ENCODE measurements at places on chromosomes 6 and 20. TPM values are rescaled to one million over a fixed set of nuclear protein-coding genes. Genes with fewer than 3 reads are reported as not detected.
A peak's percentile ranks its signal among the peaks of the same experiment; 100 is the strongest.

Gene DYNLT2
- total RNA-seq = 1.3 TPM

Gene SRMS
- not detected for total RNA-seq

Gene KHDC1L
- not detected for total RNA-seq

Gene SGK1
- total RNA-seq = 38.2 TPM

Gene NMBR
- total RNA-seq = not detected

Gene PPP2R5D
- 45.1 TPM for total RNA-seq

DNA sequence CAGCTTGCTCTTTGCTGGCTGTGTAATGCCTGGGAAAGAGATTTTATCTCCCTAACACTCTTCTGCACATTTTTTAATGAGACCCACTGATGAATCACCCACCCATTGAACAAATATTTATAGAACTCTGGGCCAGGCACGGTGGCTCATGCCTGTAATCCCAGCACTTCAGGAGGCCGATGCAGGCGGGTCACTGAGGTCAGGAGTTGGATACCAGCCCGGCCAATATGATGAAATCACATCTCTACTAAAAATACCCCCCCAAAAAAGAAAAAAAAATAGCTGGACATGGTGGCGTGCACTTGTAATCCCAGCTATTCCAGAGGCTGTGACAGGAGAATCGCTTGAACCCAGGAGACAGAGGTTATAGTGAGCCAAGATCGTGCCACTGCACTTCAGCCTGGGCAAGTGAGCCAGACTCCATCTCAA, 82.1 kb upstream of the SIRPA start:
- ATAC-seq = peak; percentile 76

GRCh38 chr20:56839786-56840185, 210.7 kb downstream of the TFAP2C start:
- ATAC-seq = no peak

GRCh38 chr6:1611572-1612298, 2.0 kb downstream of the FOXC1 start:
- ATAC-seq = no peak

DNA sequence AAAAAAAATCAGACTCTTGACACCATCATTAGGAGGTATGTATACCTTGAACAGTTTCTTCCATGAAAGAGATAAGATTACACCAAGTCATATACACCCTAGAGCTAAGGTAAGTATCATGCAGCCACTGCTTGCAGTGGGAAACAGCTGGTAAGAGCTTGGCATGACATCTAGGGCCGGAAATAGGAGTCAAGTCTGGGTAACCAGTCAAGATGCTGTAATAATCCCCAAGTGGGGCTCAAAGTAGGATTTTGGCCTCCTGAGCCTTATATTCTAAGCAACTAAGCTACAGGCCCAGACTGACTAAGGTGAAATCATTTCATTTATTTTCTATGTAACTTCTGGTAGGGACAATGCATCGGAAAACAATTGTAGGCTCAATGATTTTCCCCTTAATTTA, 23.9 kb downstream of the TRERF1 start:
- no peak for ATAC-seq

DNA sequence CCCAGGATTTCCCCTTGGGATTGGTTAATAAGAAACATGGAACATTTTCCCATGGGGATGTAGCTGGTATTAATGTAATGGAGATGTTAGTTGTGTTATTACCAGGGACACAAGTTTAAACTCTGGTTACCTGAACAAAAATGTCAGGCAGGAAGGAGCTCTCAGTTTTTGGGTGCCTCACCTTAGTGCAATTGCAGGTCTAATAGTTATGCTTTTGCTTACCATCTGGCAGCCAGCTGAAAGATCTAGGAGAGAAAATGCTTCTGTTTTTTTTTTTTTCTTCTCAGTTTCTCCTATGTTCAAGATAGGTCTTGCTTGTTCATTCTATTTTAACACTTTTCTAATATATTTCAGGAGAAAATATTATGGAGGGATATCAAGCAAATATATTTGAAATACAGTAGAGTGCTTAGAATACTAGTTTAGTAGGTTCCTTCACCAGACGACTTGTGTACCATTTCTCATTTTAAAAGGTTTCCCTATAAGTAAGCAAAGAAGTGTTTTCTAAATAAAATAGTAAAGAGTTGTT, 4.2 kb upstream of the UBE2J1 start:
- no peak for ATAC-seq

- no peak for ATAC-seq
These were observed 98.7 kb upstream of the SGK1 start for GRCh38 chr6:134416418-134417154.

GRCh38 chr6:168099201-168100010, 20.4 kb upstream of the FRMD1 start:
- ATAC-seq = no peak

DNA sequence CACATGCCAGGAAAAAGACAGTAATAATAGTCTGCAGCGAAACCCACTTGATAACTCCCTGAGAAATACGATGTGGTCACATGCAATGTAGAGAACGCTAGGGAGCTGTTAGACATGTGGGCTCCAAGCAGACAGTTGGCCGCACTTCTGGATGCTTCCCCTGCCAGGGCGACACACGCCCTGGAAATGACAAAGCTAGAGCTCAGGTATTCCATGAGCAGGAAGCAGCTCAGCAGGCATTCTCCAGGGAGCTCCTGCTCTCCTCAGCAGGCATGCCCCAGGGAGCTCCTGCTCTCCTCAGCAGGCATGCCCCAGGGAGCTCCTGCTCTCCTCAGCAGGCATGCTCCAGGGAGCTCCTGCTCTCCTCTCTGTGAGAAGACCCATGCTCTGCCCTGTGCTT, 52.4 kb upstream of the NXT1 start:
- ATAC-seq = no peak

GRCh38 chr6:73263570-73263909, 544 bp upstream of the KHDC1 start:
- ATAC-seq = peak; percentile 12

- ATAC-seq = no peak
These were observed 88.3 kb upstream of the SLC22A23 start for GRCh38 chr6:3545156-3545555.

DNA sequence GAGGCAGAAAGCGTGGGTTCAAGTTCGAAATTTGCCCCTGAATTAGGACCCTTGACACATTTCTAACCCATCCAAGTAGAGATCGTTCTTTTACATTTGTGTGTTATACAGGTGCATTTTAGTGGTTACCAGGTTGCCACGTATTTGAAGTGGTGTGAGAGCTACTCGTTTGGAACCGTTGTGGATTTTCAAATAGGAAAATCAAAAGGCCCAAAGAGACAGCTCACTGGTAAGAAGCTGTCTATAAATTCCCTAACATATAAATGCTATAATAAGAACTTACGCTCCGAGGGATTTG, 1.6 kb upstream of the REV3L start:
- no peak for ATAC-seq

DNA sequence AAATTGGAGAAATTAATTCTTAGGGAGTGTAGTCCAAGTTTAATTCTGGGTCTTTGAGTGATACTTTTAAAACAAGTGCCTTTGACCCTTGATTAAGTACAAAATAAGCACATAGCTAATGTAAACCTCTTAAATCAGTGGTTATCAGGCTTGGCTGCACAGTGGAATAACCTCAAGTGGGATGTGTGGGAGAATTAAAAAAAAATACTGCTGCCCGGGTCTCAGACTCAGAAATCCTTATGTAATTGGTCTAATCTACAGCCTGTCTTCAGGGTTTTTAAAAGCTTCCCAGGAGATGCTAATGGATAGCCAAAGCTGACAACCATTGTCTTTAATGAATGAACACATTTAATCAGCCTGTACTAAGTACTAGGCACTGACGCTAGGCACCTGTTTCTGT, 28.5 kb upstream of the TMEM14A start:
- no peak for ATAC-seq

- no peak for ATAC-seq
These were observed 45.5 kb downstream of the UBE2V1 start for GRCh38 chr20:50067461-50067860.

- ATAC-seq = no peak
These were observed 4.3 kb downstream of the PSMG4 start for GRCh38 chr6:3263096-3263495.

Data from gastroesophageal sphincter (tissue), 4 donors.